Esophagus squamous epithelium (tissue), 5 donors: ENCODE measurements at places on chromosomes 6 and 20. TPM values are rescaled to one million over a fixed set of nuclear protein-coding genes. Genes with fewer than 3 reads are reported as not detected.

- no peak for DNase-seq
Measured at GRCh38 chr20:44576297-44576696, 6.1 kb upstream of the PKIG start.

- no peak for DNase-seq
Measured at GRCh38 chr20:43545837-43546578, 12.8 kb upstream of the SGK2 start.

PGC gene
- 0.95 TPM for total RNA-seq

DNA sequence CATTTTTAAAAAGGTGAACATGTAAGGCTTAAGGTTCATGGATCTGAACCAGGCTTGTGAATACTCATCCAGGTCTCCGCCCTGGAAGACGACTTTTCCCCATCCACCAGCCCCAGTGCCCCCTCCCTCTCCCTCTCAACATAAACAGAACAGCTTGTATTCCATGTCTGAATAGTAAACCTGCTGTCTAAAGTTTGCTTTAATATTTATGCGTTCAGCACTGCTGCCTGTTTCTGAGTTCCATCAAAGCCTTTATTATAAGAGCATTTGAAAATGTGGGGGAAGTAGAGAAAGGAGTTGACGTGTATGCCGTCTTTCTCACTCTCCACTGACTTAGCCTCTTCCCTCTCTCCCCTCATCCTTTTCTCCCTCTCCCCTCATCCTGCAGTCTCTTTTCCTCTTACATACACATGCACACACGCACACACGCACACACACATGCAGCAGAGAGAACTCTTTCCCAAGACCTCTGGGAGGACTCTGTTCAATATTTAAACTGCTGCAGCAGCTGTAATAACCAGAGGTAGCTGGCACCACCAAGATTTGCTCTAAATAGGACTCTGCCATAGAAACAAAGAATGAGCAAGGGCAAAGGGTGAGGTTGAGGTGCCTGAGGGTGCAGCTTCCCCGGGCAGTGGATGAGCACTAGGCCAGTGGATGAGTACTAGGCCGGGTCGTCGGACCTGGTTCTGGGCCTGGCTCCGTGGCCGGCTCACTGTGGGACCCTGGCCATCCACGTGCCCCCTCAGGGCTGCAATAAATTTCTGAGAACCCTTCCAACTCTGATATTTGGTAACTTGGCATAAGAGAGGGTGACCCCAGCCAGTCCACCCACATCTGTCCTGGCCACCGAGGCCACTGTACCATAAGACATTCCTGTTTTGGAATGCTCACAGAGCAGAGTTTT is 35.4 kb upstream of the VSTM2L start:
- no peak for DNase-seq

DNA sequence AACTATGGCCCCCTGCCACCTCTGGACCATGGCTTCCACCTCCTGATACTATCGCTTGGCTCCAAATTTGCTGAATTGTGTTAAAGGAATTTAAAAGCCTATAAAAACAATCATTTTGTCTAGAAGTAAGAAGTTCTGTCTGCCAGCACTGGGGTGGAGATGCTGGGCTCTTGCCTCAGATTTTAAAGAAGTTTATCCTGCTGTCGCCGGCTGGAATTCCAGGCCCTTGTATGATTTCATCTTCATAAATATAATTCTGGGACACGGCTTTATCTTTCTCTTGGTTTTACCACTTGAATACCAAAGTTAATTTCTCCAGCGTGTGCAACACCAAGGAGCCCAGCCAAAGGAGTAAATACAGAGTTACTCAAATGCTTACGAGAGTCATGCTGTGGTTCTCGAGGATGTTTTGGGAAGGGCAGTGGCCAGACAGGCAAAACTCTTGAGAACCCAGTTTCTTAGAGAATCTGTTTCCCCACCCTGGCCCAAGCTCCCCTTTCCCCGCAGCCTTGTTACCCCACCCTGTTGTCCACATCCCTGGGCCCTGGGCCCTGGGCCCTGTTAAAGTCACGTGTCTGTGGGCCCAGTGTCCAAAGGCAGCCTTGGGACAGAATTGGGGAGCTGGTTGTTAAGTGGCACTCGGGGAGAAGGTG is 31.9 kb downstream of the C6orf89 start:
- DNase-seq: no peak

APCDD1L gene
- total RNA-seq: not detected

DNA sequence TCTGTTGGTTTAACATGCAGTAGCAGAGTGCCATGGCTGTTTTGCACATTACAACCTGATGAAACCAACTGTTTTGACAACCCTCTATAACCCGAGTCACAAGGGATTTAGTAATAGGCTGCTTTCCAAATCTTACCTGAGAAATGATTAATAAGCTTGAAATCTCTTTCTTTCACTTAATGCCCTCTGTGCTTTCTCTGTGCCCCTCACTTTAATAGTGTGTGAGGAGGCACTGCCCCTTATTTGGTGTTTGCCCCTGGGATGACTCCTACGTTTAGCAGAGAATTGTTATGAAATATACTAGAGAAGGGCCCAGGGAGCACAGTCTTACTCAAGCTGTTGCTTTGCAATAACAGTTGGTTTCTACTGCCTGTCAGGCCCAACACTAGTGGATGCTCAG is 31.0 kb upstream of the PTCHD4 start:
- DNase-seq: no peak

- no peak for DNase-seq
Measured at GRCh38 chr20:22946596-22946995, 88.5 kb upstream of the SSTR4 start.

GRCh38 chr6:114287461-114287860 is 55.4 kb downstream of the HS3ST5 start:
- no peak for DNase-seq

TMC2 gene
- total RNA-seq: not detected

DNA sequence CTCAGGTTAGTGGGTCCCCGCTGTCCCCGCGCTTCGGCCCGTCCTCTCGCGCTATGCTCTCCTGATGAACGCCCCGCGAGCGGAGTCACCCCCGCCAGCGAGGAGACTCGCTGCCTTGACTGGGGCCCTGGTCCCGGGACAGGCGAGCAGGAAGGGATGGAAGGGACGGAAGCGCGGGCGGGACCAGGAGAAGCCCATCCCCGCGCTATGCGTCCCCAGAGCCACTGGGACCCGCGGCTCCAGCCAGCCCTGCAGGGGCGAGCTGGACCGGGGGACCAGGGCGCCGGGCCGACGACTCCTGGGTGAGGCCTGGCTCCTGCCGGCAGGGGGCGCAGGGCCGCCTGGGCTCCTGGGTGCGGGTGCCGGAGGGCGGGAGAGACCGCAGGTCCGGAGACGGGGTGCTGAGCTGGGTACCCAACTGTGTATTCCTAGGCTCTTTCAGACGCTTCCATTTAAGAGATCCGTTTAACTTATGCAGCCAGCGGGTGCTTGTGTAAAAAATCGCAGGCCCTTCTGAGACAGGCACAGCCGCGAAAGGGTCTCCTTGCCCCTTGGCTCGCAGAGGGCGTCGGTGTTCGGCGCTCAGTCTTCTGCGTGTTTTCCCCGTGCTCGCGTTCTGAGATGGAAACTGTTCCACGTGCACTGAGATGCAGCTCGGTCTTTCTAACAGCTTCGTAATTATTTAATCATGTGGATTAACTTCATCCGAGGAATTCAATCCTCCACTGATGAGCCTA is 580 bp upstream of the SYCP2 start:
- DNase-seq: no peak

DNA sequence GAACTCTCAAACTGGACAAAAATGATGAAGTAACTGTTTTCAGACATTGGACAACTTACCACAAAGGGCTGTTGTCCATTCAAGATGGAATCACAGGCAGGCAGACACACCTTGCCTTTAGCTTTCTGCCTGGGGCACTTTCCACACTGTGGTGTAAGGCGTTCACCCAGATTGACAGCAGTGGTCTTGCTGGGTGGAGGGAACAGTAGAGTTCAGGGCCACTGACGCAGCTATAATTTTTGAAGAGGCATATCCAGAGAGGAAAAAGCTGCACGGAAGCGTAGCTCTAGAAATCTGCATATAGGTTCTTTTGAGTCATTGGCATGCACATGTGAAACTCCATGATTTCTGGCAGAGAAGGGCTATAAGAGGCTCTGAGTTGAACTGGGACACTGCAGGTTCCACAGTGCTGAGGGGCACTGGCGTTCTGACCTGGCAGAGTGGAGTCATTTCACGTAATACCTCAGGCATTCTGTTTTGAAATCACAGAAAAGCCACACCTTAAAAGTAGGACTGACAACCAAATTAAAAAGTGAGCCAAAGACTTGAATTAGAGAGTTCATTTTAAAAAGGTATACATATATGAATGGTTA is 105.0 kb upstream of the EDN1 start:
- DNase-seq: no peak

CCN2 gene
- 110 TPM for total RNA-seq

GRCh38 chr6:83068616-83069015 is 1.1 kb downstream of the DOP1A start:
- DNase-seq: no peak

GRCh38 chr20:33979094-33979493 is 14.6 kb upstream of the RALY start:
- DNase-seq: no peak

DNA sequence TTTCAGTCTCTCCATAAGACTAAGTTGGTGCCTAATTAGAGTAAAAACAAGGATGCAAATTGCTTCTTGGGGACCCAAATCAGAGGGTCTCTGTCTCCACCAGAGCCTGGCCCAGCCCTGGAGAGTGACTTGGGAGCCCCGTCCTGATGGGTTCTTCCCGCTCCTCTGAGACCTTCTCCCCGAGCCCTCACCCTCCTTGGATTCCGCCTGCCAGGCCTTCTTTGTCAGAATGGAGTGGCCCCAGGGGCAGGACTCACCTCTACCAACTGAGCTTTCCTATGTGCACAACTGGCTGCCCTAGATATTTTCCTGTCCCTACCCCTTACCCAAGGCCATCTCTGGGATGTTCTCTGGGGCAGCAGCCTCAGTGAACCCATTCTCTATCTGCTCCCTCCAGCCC is 9.7 kb downstream of the SYNDIG1 start:
- DNase-seq: no peak

DNA sequence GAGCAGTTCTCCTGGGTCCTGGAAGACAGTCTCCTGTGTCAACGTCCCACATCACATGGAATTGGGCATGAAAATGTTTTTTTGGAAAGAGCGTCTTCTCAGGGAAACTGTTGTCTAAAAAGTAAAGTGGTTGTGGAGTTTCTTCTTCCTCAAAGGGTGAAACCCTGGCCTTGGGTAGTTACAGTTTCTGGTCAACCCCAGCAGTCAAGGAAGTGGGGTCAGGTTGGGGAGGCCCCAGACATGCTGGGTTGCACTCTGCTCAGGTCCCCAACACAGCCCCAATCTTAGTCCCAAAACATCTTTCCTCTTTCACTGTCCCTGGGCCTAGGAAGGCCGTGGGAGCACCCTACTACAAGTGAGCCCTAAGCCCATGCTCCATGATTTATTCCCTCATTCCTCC is 996 bp upstream of the NFKBIE start:
- DNase-seq: no peak

GRCh38 chr6:152648105-152648504 is 10.9 kb upstream of the SYNE1 start:
- no peak for DNase-seq

TNNC2 gene
- total RNA-seq: 1.1 TPM

DNA sequence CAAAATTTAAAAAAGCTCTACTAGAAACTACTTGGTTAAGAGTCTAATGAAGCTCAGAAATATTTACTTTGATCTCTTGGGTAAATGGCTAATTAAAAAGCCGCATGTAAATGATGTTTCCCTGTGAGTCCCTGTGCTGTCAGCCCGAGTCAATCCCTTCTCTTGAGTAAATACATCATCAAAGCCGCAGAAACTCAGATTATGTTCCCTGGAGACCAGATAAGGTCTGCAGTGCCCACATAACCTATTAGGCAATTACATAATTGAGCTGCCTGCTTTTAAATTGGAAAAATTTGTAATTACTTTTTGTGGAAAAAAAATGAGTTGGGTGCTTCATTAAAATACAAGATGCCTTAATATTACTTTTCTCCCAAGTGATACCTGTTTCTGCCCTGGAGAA is 83.1 kb downstream of the KIZ start:
- no peak for DNase-seq

DNA sequence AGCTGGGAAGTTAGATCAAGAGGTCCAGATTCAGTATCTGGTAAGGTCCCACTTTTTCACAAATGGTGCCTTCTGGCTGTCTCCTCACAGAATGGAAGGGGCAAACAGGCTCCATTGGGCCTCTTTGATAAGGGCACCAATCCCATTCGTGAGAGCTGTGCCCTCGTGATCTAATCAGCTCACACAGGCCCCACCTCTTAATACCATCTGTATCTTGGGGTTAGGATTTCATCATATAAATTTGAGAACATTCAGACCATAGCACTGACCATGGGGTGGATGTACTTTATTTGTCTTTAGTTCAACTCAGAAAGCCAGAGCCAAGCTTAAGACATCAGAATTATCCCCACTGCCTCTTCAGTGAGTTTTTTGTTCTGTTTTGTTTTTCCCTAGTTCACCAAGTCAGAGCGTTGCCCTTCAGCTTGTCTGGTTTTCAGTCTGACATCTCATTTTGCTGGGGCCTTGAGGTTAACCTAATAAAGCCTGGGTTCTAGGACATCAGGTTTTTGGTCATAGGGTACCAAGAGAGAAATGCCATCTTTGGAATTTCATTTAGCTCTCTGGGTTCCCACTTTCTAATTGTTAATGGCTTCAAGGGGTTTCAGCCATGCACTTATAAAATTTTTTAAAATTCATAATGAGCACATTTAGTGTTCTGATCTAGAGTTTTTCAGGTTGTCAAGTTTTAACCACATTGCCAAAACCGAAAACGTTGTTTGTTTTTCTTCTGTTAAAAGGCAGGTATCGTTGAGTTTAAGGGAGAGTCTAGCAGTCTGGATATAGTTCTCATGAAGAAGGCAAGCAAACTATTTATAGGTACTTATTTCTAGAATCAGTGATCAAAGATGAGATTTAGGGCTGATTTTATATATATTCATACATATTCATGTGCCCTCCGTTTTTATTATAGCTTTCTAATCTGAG is 19.0 kb downstream of the SENP6 start:
- no peak for DNase-seq

- DNase-seq: no peak
Measured at GRCh38 chr6:135296715-135297114, 115.6 kb downstream of the MYB start.

DNA sequence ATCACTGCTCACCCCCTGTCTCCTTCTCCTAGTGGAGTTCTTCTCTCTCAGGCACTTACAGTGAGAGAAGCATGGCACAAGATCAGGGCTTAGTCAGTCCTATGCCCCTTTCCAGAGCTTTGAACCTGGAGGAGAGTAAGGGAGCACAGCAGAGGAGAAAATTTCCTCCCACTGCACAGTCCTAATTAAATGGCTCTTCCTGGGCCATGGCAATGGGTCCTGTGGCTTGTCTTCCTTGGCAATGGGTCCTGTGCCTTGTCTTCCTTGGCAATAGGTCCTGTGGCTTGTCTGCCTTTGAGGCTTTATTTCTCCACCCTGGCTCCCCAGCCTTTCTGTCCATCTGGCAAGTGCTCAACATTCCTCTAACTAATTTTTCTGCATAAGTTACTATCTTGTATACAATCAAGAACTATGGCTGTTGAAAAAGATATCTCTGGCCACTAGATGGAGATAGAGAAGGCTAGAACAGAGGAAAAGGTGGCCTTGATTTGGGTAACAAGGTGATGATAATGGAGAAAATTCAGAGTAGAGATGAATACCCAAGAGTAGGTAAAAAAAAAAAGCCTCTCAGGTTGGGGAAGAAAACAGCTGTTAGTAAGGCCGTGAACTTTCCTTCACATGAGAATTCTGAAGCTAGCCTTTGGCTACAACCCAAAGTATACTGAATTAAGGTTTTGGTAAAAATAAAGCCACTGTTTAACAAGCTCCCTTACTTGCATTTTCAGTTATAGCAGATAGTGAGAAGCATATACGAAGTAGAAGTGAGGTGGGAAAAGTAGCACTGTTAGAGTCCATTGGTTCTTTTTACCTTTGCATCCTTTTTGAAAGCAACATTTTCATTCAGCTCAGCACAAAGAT is 504.9 kb downstream of the DOK5 start:
- DNase-seq: no peak
